ENCODE measurements at places on chromosomes 7 and 10. TPM values are rescaled to one million over a fixed set of nuclear protein-coding genes. Genes with fewer than 3 reads are reported as not detected.

DNA sequence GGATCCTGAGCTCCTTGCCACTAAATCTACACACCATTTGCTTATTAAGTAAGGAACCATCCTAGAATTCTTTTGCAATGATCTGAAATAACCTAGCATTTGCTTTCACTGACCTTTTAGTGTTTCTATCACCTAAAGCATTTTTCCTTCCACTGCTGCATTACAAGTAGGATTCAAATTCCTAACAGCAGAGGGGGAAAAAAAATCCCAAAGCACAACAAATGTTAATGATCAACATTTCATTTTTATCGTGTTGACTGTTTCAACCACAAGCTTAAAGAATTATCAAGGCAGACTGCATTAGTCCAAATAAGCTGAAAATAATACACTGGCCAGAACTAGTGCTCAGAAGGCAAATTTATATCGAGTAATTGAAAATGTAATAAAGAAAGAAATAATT lies 174.7 kb upstream of the TCF7L2 start:
- H3K27ac ChIP-seq = no peak overlapping the region
- no peaks in the 10 kb centered on the region for H3K27me3 ChIP-seq
- DNase-seq = no peak
- H3K4me3 ChIP-seq = no peak overlapping the region
- peaks cover 30% of the 10 kb centered on the region for H3K4me1 ChIP-seq

DNA sequence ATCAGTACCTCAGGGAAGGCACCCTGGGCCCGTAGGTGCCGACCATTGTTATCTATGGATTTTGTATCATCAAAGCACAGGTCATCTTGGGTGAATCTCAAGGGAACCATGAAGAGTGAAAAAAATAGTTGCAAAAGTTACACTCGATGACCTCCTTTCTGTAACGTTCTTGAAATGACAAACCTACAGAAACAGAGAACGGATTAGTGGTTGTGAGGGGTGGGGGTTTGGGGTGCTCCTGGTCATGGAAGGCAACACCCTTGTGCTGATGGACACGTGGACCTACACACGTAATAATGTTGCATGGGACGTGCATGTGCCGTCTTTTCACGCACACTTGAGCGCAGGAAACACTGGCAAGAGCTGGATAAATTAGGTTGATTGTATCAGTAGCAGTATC lies 655.9 kb downstream of the SDK1 start:
- H3K4me1 ChIP-seq = no peaks in the 10 kb centered on the region
- H3K36me3 ChIP-seq = no peaks in the 10 kb centered on the region
- H3K4me3 ChIP-seq = no peak overlapping the region
- no peak overlapping the region for H3K27ac ChIP-seq
- DNase-seq = no peak

GRCh38 chr10:117736655-117737054 lies 194.1 kb downstream of the EMX2 start:
- H3K27ac ChIP-seq = no peak overlapping the region
- DNase-seq = peak; percentile 34
- H3K36me3 ChIP-seq = no peaks in the 10 kb centered on the region
- no peak overlapping the region for H3K4me3 ChIP-seq
- peaks cover 7% of the 10 kb centered on the region for H3K4me1 ChIP-seq

DNA sequence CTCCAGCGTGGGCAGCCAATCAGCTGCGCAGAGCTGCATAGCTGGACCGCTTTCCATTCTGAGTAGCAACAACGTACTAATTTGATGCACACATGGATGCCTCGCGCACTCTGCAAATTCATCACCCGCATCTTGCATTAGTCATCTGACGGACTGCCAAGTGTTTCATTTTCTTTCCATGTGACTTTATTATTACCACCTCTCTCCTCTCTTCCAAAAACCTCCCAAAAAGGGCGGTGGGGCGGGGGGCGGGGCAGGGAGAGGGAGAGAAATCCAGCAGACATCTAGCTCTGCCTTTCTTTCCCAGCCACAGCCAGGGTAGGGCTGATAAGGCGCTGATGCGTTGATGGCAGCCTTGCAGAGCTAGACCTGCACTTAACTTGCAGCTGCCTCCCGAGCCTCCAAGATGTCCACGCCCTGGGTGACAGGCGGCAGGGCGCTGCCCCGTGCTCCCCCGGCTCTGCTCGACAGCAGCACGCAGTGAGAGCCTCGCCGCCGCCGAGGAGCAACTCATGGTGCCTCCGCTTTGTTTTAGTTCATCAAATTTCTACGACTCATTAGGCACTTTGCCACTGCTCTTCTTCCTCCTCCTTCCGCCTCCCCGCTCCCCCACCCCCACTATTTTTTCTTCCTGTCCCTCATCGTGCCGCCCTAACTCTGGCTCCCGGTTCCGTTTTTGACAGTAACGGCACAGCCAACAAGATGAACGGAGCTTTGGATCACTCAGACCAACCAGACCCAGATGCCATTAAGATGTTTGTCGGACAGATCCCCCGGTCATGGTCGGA lies 147.3 kb downstream of the CELF2 start:
- no peak overlapping the region for H3K4me3 ChIP-seq
- H3K27me3 ChIP-seq = no peaks in the 10 kb centered on the region
- no peaks in the 10 kb centered on the region for H3K4me1 ChIP-seq
- DNase-seq = no peak
- H3K36me3 ChIP-seq = no peaks in the 10 kb centered on the region

DNA sequence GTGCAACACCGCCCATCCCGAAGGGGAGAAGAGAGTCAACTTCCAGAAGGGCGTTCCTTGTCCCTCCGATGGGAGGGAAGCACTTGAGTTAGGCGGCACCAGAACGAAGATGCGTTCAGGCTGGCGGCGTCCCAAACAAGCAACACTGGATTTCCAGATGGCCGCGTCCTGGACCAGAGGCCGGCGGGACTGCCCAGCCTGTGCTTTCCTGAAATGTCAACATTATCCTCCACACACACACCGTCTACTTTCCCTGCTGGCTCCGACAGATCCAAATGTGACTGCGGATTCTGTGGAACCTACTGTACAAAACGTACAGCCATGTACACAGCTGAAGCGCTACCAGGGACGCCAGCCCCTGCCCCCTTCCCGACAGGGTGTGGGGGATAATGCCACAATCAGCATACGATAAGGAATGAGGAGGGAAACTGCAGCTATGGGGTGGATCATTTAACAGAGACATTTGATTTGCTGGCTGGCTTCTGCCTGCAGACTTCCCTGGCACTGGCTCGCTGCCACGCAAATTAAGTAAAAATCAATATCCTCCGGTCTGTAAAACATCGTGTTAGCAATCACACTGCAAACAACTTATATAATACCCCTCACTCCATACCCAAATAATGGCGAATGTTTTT lies 82.1 kb downstream of the ZRANB1 start:
- no peak overlapping the region for H3K4me3 ChIP-seq
- no peak overlapping the region for H3K27ac ChIP-seq
- H3K4me1 ChIP-seq = no peaks in the 10 kb centered on the region
- no peaks in the 10 kb centered on the region for H3K27me3 ChIP-seq

DNA sequence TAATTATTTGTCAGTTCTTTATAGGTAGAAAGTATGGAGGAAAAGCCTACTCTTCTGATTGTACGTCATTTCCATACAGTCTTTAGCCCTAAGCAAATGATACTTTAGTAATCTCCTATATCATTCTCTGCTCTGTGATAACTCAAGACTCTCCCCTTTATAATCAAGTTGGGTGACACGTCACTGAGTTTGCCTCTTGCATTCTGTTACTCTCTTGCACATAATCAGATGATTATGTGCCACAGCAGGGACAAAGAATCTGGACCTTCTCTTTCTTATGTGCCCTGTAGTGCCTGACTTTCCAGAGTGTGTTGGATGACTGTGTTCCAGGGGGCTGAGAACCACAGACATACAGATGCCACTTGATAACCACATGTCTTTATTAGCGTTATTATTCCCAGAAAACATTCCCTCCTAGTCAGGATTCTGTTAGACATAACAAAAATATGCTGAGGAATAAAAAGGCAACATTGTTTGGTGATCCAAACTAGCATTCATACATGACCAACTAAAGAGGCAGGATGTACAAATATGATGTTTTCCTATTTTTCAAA lies 116.4 kb upstream of the HGF start:
- no peak overlapping the region for H3K4me3 ChIP-seq
- DNase-seq = no peak
- H3K36me3 ChIP-seq = no peaks in the 10 kb centered on the region
- no peak overlapping the region for H3K27ac ChIP-seq
- H3K4me1 ChIP-seq = no peaks in the 10 kb centered on the region
- H3K27me3 ChIP-seq = no peaks in the 10 kb centered on the region

DNA sequence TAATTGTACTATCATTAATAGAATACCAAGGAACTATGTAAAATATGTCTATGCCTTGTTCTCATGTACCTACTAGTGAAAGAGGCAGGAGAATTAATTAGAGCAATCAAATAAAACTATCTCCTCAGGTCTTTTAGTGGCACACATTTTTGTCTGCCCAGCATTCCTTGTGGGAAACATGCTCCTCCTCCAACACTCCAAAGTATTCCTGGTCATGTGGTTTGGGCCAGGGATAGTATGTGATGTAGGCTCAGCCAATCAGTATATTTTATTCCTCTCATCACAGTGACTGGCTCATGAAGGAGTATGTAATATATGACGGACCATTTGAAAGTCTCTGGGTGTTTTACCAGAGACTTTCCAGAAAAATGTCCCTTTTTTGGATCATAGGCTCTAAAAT lies 16.7 kb upstream of the SYPL1 start:
- no peak for DNase-seq
- H3K27ac ChIP-seq = no peak overlapping the region
- no peaks in the 10 kb centered on the region for H3K27me3 ChIP-seq
- no peaks in the 10 kb centered on the region for H3K4me1 ChIP-seq
- H3K36me3 ChIP-seq = no peaks in the 10 kb centered on the region

GRCh38 chr7:2698581-2699288 lies 10.7 kb downstream of the AMZ1 start:
- H3K4me1 ChIP-seq = no peaks in the 10 kb centered on the region
- no peaks in the 10 kb centered on the region for H3K36me3 ChIP-seq
- no peak overlapping the region for H3K4me3 ChIP-seq
- no peak overlapping the region for H3K27ac ChIP-seq
- H3K27me3 ChIP-seq = no peaks in the 10 kb centered on the region

DNA sequence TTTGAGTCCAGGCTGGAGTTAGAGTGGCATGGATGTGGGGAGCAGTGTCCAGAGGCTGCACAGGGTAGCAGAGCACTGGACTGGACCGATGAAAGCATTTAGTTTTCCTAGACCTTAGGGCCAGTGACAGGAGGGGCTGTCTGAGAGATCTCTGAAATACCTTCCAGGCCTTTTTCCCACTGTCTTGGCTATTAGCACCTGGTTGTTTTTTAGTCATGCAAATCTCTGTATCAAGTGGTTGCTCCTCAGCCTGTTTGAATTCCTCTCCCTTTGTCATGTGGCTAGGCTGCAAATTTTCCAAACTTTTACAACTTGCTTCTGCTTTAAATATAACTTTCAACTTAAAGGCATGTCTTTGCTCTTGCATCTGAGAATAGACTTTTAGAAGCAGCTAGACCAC lies 504.3 kb upstream of the VSTM2A start:
- DNase-seq = no peak
- H3K27ac ChIP-seq = no peak overlapping the region
- no peak overlapping the region for H3K4me3 ChIP-seq
- no peaks in the 10 kb centered on the region for H3K27me3 ChIP-seq
- no peaks in the 10 kb centered on the region for H3K36me3 ChIP-seq

GRCh38 chr10:58087896-58088295 lies 179.8 kb downstream of the IPMK start:
- H3K27me3 ChIP-seq = no peaks in the 10 kb centered on the region
- no peaks in the 10 kb centered on the region for H3K36me3 ChIP-seq

- H3K36me3 ChIP-seq = no peaks in the 10 kb centered on the region
- DNase-seq = peak; percentile 41
- no peak overlapping the region for H3K27ac ChIP-seq
Observed at GRCh38 chr7:94223375-94224084, 171.2 kb upstream of the COL1A2 start.

- no peak for DNase-seq
- H3K27ac ChIP-seq = peak overlapping the region; percentile 100
- peak overlapping the region; percentile 43 for H3K4me3 ChIP-seq
- no peaks in the 10 kb centered on the region for H3K27me3 ChIP-seq
- peaks cover 18% of the 10 kb centered on the region for H3K36me3 ChIP-seq
- peaks cover 76% of the 10 kb centered on the region for H3K4me1 ChIP-seq
Observed at GRCh38 chr10:99784727-99785441, 2.4 kb downstream of the ABCC2 start.

GRCh38 chr7:106282852-106283251 lies 1.9 kb downstream of the NAMPT start:
- H3K4me1 ChIP-seq = peaks cover 13% of the 10 kb centered on the region
- DNase-seq = no peak
- H3K27ac ChIP-seq = no peak overlapping the region

GRCh38 chr7:15921576-15921975 lies 235.1 kb upstream of the MEOX2 start:
- no peak overlapping the region for H3K27ac ChIP-seq
- no peaks in the 10 kb centered on the region for H3K4me1 ChIP-seq
- no peak overlapping the region for H3K4me3 ChIP-seq

GRCh38 chr10:29317027-29317420 lies 28.2 kb downstream of the LYZL1 start:
- H3K27me3 ChIP-seq = peaks cover 4% of the 10 kb centered on the region
- no peak for DNase-seq
- H3K36me3 ChIP-seq = no peaks in the 10 kb centered on the region

GRCh38 chr7:98137826-98138151 lies 31.1 kb downstream of the LMTK2 start:
- no peak overlapping the region for H3K4me3 ChIP-seq
- H3K4me1 ChIP-seq = peaks cover 43% of the 10 kb centered on the region
- DNase-seq = no peak
- H3K36me3 ChIP-seq = no peaks in the 10 kb centered on the region
- H3K27ac ChIP-seq = no peak overlapping the region
- H3K27me3 ChIP-seq = no peaks in the 10 kb centered on the region

DNA sequence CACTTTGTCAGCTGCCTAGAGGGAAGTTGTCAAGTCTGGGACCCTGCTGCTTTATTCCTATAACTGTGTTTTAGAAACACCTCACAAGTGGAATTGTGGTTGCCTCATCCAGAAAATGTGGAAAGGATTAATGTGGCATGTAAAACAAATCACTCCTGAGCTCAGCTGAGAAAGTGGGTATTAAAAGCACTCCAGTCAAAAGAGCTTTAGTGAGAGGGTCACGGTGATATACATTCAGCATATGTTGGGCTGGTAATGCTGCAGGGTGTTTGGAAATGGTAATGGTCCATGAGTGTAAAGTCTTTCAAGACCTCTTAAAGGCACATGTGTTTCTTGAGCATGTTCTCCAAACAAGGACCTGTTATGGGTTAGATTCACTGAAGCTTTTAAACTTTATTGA lies 318.2 kb upstream of the MEOX2 start:
- no peak overlapping the region for H3K4me3 ChIP-seq
- H3K27me3 ChIP-seq = no peaks in the 10 kb centered on the region
- no peak for DNase-seq

- H3K4me3 ChIP-seq = peak overlapping the region; percentile 78
- H3K27me3 ChIP-seq = no peaks in the 10 kb centered on the region
- H3K36me3 ChIP-seq = no peaks in the 10 kb centered on the region
- peaks cover 38% of the 10 kb centered on the region for H3K4me1 ChIP-seq
- DNase-seq = no peak
- peak overlapping the region; percentile 73 for H3K27ac ChIP-seq
Observed at GRCh38 chr7:156892081-156892800, 742 bp downstream of the LMBR1 start.

BTAF1 gene
- 42.5 TPM for total RNA-seq

NACAD gene
- 0.05 TPM for total RNA-seq

DENND2A gene
- 0.12 TPM for total RNA-seq

HOGA1 gene
- total RNA-seq = 1.6 TPM

Data from HCT116 (cell line).